ENCODE measurements at places on chromosomes 3 and 15. TPM values are rescaled to one million over a fixed set of nuclear protein-coding genes. Genes with fewer than 3 reads are reported as not detected.
A peak's percentile ranks its signal among the peaks of the same experiment; 100 is the strongest.

Gene SAMD7
- not detected for total RNA-seq

Gene DUOXA1
- total RNA-seq, result not detected

Gene PLA2G4D
- total RNA-seq, result not detected

Gene P3H2
- total RNA-seq, result not detected

Gene TMEM207
- not detected for total RNA-seq

Gene AGTR1
- total RNA-seq, result not detected

Gene SEMA3G
- total RNA-seq, result not detected

Gene TLR9
- total RNA-seq, result 0.55 TPM

DNA sequence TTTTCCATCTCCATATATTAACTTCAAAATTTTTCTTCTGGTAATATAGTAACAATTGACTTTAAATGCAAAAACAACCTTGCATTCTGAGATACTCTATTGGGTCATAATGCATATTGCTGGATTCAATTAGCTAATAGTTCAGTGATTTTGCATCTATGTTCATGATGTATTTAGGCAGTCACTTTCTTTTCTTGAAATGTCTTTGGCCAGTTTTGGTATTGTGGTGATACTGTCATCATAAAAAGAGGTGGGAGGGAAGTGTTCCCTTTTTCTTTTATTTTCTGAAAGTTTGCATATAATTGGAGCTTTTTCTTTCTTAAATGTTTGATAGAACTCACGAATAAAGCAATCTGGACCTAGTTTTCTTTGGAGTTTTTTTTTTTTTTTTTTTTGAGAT lies 67.4 kb upstream of the ZNF148 start:
- no peak for DNase-seq

DNA sequence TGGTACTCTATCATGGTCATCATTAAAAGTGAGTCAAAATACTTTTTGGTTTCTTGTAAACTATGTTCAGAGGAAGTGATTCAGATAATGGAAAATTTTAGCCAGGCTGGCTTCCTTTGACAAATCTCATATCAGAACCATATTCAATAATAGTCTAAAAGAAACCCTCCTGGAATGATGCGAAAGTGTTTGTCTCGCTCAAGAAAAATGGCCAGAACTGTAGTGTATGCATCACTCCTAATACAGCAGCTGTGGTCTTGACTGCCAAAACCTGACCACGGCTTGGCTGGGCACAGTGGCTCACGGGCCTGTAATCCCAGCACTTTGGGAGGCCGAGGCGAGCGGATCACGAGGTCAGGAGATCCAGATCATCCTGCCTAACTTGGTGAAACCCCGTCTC lies 35.6 kb upstream of the KCNMB2 start:
- no peak for DNase-seq

DNA sequence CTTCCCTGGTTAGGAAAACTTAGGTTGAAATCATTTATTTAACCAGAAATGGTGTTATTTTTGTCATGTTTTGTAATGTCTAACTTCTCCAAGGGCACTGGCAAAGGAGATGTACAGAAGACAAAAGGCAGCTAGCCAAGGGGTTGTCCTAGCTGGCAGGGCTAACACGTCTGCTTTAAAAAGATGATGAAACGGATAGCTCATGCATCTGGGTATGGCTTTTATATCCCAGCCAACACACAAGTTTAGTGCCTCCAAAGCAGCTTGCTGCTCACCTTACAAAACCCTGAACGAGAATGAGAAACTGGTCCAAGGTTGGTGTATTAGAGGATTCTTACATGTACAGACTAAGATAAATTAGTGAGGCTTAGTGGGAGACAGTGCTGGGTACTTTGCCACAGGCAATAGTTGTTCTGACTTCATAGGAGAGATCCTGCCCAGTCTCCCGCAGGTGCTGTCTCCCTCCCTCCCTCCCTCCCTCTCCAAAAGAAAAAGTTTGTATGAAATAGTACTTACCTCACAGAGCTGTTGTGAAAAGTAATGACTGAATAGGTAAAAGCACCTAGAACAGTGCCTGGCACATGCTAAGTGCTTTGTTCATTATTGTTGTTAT lies 47.8 kb downstream of the KCNMB2 start:
- no peak for DNase-seq

DNA sequence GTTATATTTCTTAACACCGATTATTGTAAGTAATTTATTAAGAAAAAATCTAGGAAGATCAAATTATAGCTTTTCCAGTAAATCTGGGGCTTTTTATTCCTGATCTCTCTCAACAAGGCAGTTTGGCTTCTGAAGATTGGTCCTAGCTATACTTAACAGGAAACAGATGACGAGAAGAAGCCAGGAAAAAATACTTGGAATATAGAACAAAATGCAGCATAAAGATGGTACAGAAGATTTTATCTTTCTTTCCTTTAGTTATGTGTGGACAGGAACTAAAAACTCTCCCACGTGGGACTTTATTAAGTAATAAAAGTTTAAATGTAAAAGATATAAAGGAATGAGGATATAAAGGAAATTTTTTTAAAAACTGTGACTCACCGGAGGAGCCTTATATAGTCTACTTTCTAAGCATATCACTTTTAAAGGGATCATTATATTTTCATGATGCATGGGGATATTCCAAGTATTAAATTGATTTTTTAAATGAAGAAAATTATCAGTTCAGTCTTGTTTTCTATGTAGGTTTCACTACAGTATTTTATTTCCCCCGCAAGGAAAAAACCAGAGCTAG lies 8.2 kb downstream of the B3GNT5 start:
- no peak for DNase-seq

- no peak for DNase-seq
Measured at GRCh38 chr3:148759430-148759829, 61.7 kb downstream of the AGTR1 start.

- no peak for DNase-seq
Measured at GRCh38 chr15:64233299-64233698, 70.5 kb upstream of the PPIB start.

DNA sequence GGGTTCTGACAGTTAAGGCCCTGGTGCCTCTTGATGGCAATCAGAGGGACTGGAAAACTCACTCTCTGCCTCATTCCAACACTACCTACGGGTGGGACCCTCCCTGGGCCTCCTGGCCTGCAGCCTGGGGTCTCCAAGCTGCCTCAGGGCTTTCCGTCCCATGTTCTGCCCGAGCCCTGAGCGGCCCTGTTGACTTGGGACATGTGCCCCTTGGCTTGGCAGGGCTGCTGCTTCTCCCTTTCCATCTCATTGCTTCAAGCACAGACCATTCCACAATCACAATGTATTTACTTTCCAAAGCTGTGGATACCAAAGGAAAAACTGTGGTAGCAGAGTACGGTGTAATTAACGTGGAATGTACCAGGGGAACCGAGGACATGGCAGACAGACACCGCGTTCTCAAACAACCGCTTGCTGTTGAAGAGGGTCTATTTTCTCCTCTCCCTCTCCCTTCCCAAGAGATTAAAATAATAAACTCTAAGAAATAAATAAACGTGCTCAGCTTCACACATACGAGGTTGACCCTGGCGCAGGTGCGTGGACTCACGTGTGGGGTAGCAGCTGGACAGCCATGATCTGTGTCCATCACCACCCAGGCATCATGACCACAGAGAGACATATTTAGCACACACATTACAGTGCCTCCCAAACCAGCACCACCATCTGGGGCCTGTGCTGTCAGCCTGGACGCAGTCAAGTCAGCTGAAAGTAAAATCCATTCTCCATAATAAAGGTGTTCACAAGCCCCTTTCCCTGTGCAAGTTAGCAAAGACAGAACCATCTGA lies 172.0 kb downstream of the XXYLT1 start:
- no peak for DNase-seq

- peak; percentile 80 for DNase-seq
Measured at GRCh38 chr15:99925661-99926461, 192.6 kb upstream of the LYSMD4 start.

GRCh38 chr3:180252683-180253082 lies 215.9 kb upstream of the PEX5L start:
- DNase-seq, result no peak

DNA sequence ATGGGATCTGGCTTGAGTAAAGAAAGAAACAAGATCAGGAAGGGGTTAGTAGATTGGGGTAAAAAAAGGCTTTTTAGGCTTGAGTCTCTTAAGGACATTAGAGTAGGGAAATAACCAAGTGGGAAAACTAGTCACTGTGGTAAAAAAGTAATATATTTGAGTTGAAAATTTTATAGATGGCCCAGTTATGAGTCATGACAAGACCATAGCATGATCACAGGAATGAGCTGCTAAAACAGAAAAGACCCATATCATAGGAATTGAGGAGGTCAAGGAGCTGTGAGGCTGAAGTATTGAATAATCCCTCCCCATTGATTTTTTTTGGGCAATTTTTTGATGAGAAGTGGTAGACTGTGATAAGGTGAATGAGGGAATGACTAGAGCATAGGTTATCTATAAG lies 69.2 kb upstream of the TBC1D5 start:
- no peak for DNase-seq

GRCh38 chr3:170367797-170368196 lies 10.3 kb downstream of the SKIL start:
- DNase-seq, result no peak

GRCh38 chr3:157859541-157859940 lies 246.7 kb downstream of the SHOX2 start:
- DNase-seq, result no peak

DNA sequence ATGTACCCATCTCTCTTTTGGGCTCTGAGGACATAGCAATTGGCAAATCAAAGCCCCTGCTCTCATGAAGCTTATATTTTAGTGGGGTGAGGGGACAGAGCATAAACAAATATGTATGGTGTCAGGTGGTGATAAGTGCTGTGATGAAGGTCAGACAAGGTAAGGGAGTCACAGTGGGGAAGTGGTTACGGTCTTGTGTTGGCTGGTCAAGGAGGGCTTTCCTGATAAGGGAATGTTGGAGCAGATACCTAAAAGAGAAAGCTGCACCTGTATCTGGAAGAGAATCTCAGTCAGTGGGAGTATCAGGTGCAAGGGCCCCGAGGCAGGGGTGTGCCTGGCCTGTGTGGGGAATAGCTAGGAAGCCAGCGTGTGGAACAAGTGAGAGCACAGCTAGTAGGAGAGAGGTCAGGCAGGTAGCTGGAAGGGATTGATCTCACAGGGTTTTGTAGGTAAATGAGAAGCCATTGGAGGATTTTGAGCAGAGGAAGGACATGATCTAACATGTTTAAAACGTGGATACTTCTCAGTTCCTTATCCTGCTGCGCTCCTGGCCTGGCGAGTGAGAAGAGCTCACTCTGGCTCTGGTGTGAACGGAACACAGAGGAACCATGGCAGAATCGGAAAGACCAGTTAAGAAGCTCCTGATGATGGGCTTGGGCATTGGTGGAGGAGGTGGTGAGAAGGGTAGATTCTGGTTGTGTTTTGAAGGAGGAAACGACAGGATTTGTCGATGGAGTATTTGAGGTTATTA lies 35.5 kb downstream of the MRAS start:
- DNase-seq, result no peak

GRCh38 chr3:133570139-133570936 lies 3.1 kb upstream of the CDV3 start:
- DNase-seq, result no peak

- no peak for DNase-seq
Measured at GRCh38 chr15:84645496-84645895, 8.6 kb downstream of the WDR73 start.

GRCh38 chr3:121362035-121362734 lies 183.6 kb downstream of the POLQ start:
- DNase-seq, result no peak

- DNase-seq, result no peak
Measured at GRCh38 chr3:126266291-126266840, 86.0 kb upstream of the ALDH1L1 start.

DNA sequence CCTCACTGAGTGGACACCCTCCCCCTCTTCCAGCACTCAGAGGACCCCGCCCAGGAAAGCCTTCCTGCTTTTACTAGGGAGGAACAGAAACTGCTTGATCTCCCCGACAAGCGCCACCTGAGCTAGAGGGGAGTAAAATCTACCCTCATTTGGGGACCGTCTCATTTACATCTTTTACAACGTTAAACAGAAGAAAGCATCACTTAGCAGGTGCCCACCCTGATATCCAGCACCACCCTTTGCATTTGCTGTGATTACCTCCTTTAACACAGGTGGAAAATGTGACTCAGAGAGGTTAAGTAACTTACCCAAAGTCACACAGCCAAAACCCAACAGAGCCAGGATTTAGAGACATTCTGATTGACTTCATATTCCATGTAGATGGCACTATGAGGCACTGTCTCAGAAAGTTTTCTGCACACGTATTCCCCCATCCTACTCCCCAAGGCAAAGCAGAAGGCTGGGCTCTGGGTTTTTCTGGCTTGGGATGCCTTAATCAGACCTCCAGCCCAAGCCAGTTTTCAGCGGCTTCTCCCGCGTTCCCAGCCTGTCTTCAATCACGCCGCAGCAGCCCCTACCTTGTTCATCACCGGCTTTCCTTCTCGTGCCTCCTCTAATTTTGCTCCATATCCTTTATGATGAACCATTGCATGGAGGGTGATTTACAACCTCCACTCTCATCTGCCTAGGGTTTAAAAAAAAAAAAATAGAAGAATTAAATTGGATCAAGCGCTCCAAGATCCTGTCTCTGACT lies 314.6 kb upstream of the PROK2 start:
- no peak for DNase-seq

GRCh38 chr3:115660646-115661337 lies 37.5 kb downstream of the GAP43 start:
- no peak for DNase-seq

- no peak for DNase-seq
Measured at GRCh38 chr15:66284271-66284670, 9.1 kb upstream of the DIS3L start.

GRCh38 chr15:65980824-65981456 lies 111.6 kb downstream of the RAB11A start:
- DNase-seq, result peak; percentile 33

- DNase-seq, result no peak
Measured at GRCh38 chr3:69031635-69032034, 18.2 kb upstream of the EOGT start.

DNA sequence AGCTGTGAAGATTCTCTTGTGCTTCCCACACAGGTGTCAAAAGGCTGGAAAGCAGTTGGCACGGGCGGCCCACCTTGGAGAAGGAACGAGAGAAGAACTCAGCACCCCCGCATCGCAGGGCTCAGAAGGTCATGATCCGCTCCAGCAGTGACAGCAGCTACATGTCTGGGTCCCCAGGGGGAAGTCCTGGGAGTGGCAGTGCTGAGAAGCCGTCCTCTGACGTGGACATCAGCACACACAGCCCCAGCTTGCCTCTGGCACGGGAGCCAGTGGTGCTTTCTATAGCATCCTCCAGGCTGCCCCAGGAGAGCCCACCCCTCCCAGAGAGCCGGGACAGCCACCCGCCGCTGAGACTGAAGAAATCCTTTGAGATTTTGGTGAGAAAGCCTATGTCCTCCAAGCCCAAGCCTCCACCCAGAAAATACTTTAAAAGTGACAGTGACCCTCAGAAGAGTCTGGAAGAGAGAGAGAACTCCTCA lies 31.4 kb downstream of the STARD5 start:
- no peak for DNase-seq

All from activated CD4-positive, alpha-beta T cell treated with anti-CD3 and anti-CD28 coated beads, Interleukin-2, amount 10 ng/mL, durations not matched to agents 7 days and 5 days (primary cell).